ENCODE measurements at places on chromosomes 3 and 15. TPM values are rescaled to one million over a fixed set of nuclear protein-coding genes. Genes with fewer than 3 reads are reported as not detected.

DNA sequence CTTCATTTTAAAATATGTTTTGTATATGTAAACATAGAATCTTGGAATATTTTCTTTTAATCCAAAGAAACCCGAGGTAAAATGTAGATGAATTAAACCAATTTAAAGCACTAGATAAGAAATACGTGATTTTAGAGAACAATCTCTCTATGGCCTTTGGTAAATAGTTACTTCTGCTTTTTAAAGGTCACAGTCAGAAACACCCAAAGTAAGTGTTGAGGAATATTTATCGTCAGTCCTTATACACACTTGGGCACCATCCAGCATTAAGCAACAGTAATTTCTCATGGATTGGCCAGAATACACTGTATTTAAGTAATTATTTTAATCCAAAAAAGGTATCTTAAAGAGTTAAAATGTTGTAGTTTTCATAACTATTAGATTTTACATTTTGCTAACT is 713.2 kb downstream of the NLGN1 start:
- DNase-seq, result no peak

Gene SPATA12
- total RNA-seq, result not detected

Gene LRRK1
- 7.7 TPM for total RNA-seq

GRCh38 chr3:154227531-154227930 is 96.8 kb downstream of the DHX36 start:
- DNase-seq, result no peak

DNA sequence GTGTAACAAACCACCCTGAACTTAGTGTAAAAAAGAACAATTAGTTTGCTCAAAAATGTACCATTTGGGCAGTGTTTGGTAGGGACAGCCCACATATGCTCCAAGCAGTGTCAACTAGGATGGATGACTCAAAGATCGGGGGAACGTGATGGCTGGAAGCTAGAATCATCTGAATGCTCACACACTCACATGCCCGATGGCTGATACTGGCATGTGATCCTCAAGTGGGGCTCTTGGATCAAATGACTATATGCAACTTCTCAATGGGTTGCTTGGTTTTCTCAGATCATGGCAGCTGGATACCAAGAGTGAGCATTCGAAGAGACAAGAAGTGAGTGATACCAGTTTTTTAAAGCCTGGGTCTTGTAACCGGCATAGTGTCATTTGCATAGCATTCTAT is 335.9 kb upstream of the KCNMB2 start:
- DNase-seq, result no peak

- DNase-seq, result no peak
Observed at GRCh38 chr3:7867587-7867986, 634.0 kb upstream of the LMCD1 start.

- no peak for DNase-seq
Observed at GRCh38 chr3:123432832-123433523, 15.9 kb downstream of the ADCY5 start.

Gene WDR93
- not detected for total RNA-seq

DNA sequence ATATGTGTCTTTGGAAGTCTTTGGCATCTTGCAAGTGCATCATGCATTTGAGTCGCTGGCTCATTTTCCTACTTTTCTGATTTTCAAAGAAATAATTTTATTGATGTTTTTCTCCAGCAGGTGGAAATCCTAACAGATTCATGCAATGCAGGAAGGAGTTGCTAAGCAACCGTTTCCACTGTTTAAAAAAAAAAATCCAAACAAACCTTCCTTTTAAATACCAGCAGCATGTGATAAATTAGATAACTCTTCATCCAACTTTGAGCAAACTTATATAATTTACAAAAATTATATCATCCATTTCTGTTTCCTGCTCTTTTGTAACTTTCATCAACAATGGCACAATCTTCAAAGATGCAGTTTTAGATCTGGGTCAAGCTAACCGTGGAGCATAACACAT is 364.1 kb downstream of the MFSD1 start:
- DNase-seq, result no peak

DNA sequence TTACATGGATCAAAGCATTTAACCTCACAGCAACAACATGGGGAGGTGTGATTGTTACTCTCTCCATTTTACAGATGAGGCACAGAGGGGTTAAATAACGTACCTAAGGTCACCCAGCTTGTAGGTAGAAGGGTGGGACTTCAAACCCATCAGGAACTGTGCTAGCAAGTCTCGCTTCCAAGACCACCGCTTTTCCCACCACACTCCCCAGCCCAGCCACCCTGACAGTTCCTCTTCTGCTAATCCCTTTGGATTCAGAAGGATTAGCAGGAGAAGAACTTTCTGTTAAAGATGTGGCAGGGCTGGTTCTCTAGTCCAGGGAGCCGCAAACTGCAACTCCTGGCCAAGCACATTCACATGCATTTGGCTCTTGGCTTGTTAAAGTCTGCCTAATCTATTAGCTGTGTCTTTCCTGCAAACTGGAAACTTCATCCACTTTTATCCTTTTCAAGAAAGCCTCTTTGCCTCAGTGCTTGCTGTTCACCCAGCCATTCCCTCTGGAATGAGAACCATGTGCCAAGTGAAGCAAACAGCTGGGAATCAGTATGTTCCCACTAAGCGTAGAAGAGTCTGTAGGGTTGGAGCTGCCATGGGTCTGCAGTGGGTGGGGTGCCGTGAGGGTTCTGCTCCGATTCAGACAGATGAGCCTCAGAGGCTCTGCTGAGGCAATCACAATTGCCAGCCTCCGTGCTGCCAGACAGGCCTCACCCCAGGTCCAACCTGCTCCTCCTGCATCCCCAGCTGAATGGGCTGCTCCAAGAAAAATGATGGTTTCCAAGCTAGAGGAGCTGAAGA is 44.6 kb downstream of the POMGNT2 start:
- DNase-seq, result no peak

DNA sequence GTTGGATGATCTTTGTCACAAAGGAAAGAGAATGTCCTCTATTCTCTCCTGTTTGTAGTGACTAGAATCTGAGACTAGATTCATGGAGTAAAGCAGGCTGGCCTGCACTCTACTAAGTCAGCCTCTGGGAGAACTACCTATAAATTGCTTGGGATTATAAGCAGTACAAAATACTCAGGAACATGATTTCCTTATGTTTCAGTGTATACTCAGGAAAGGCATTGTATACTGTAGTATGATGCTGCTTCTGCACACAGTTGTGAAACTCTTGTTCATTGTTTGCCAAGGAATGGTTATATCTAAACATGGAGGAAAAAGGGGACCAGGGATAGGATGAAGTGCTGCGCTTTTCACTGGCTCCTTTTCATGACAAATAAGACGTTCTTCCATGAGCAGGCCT is 49.2 kb downstream of the OXSR1 start:
- DNase-seq, result no peak

DNA sequence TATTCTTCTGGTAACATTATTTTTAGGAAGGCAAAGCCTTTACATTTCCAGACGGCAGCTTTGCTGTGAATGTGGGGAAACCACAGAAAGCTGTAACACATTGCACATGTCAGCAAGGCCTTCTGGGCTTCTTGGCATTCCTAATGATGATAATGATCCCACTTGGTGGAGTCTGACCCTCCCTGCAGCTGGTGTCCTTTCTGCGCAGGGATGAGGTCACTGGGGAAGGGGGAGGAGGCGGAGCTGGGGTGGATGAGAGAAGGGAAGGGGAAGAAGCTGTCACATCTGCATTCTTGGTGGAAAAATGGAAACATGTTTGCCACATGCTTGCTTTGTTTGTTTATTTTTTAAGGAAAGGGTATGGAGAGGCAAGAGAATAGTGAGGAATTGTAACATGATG is 68.6 kb downstream of the FILIP1L start:
- DNase-seq, result no peak

GRCh38 chr15:90059208-90059985 is 42.9 kb downstream of the IDH2 start:
- DNase-seq, result no peak

GRCh38 chr15:33440900-33441299 is 130.1 kb downstream of the RYR3 start:
- no peak for DNase-seq

GRCh38 chr15:40438712-40439111 is 2.0 kb upstream of the BAHD1 start:
- no peak for DNase-seq

DNA sequence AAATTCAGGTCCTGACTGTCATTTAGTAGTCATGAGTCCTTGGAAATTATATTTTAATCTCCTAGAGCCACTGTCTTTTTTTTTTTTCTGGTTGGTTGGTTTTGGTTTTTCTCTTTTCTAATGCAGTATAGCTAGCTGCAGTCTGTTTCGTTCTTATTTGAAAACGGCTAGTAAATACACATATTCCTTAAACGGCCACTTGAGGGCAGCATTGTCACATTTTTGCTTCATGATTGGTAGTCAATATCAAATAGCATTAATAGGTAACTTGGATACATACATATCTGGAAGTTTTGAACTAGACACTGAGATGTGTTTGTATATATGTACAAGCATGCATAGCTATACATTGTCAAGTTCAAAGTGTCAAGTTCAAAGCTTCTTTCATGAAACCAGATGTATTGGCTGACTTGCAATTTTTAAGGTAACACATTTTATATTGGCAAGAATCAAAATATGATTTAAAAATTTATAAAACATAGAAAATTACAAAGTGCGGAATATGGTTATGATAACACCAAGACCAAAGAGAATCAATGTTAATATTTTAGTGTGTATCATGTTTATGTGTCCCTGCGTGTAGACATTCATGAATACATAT is 22.5 kb downstream of the GABRA5 start:
- DNase-seq, result peak; percentile 60

Gene TEX55
- not detected for total RNA-seq

- DNase-seq, result no peak
Observed at GRCh38 chr3:162052636-162053035, 556.0 kb downstream of the OTOL1 start.

DNA sequence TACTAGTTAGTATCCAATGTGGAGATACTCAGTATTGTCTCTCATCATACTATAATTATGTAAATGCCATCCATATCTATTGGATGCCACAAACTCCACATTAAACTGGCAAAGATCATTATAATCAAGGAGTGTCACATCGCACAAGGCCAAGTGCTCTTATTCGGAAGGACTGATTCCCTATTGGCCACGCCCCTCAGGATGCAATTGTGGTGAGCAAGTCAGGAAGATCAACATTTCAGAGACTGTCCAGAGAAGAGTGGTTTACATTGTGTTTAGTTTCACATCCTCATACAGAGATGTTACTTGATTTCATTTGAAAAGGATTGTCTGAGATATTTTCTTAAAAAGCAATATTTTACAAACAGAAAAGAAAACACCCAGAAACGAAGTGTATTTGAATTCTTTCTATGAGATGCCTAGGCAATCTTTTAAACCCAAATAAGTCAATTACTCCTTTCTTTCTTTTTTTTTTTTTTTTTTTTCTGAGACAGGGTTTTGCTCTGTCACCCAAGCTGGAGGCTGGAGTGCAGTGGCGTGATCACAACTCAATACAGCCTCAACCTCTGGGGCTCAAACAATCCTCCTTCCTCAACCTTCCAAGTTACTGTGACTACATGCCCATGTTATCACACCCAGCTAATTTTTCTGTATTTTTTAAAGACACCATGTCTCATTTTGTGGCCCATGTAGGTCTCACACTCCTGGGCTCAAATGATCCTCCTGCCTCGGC is 369.1 kb downstream of the RBMS3 start:
- DNase-seq, result no peak

Gene GMNC
- total RNA-seq, result 1.9 TPM

Gene CILP
- 0.04 TPM for total RNA-seq

GRCh38 chr3:166388321-166388720 is 551.1 kb upstream of the BCHE start:
- DNase-seq, result no peak

GRCh38 chr3:129585949-129586657 is 20.4 kb downstream of the PLXND1 start:
- no peak for DNase-seq

Gene EXD1
- total RNA-seq, result not detected

DNA sequence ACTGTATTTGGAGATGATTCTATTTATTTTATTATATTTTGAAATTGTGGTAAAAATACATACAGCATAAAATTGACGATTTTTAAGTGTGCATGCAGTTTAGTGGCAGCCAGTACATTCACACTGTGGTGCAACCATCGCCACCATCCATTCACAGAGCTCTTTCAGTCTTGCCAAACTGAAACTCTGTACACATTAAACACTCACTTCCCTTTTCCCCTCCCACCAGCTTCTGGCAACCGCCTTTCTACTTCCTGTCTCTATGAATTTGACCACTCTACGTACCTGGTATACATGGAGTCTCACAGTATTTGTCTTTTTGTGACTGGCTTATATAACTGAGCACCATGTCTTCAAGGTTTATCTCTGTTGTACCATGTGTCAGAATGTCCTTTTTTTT is 303.3 kb upstream of the ATP10A start:
- no peak for DNase-seq

DNA sequence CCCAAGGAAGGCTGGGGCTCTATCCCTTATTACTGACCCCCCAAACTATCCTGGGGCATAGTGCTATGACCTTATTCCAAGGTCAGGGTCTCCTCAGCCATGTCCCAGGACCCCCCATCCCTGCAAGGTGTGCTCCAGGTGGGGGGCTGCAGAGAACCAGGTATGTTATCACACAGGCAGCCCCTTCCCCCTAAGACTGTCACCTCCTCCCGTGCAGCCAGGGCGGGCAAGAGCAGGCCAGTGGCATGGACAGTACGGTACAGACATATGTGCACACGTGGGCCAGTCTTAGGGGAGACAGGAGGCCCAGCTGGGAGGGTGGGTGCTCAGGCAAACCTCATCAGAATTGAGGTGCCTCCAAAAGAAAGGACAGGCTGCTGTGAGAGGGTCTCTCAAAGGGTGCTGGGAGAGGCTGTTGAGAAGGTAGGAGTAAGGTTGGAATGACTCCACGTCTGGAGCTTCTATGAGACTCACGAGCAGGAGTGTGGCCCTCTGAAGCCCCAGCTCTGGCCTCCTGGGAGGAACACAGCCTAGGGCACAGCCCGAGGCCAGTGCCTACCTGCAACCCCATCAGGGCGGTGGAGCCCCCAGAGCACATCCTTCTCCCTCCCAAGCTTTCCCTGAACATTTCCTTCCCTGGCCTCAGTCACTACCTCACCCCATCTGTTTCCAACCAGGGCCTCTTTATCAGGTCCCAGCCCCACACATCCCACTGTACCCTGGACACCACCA is 1.7 kb upstream of the COL7A1 start:
- no peak for DNase-seq

Gene GOLGB1
- total RNA-seq, result 19.9 TPM

Gene RAB6B
- total RNA-seq, result 0.86 TPM

GRCh38 chr3:15629860-15630597 is 28.5 kb downstream of the BTD start:
- DNase-seq, result peak; percentile 87
